Effector CD8-positive, alpha-beta T cell (primary cell): ENCODE measurements at places on chromosomes 5 and 9.

GRCh38 chr9:878239-878638, 36.7 kb downstream of the DMRT1 start:
- DNase-seq = no peak

DNA sequence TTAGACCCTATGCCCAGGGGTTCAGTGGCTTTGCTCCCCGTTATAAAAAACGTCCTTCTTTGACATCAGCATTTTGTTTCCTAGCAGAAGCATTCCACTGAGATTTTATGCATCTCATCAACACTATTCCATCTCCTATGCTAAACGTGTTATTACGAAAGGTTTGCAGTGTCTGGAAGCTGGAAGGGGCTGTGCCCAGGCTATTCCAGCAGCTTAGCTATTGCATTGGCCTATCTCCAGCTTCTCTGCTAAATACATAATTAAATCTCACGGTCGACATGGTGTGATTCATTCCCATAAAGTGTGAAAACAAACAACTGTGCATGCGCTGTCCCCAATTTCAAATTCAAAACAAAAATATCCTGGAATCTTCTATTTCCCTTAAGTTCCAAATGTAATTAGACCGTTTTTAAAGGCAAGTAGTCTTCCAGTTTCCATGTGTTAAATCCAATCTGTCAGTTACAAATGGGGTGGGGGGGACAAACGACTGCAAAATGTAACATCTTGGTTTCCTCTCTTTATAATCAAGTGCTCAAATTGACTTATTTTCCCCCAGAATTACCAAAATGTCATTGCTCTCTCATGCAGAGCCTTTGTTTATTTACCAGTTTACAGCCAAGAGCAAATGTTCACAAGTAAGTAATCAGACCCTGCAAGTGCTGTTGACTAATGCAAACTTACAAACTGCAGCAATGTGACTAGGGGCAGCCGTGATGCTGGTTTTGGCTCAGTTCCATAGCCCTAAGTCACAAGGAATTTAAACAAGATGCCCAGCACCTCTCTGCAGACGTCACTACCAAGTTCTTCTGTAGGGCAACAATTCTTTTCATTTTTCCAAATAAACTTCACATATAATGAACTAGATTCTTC, 212.3 kb upstream of the RORB start:
- DNase-seq = no peak

DNA sequence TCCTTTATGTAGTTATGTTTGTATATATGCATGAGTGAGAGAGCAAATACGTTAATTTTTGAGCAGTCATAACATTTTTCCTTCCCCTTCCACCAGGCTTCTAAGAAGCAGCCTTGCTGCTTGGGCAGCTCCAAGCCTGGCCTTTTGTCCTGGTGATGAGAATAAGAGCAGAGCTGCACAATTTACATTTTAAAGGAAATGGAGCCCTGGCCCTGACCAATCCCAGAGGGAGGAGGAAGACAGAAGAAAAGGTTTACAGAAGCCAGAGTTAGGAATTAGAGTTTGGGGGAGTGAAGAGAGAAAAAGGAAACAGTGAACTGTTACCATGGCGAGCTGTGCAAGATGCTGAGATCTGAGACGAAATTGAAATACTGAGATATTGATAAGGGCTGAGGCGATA, 25.3 kb upstream of the EFNA5 start:
- DNase-seq = no peak

- DNase-seq = no peak
Observed at GRCh38 chr5:104751969-104752368, 1189.4 kb upstream of the NUDT12 start.
